Stimulated activated CD8-positive, alpha-beta memory T cell treated with anti-CD3 and anti-CD28 coated beads, Interleukin-2, amount 100 ng/mL, for 1 hour (primary cell): ENCODE measurements at places on chromosomes 1 and 21.
A peak's percentile ranks its signal among the peaks of the same experiment; 100 is the strongest.

- DNase-seq, result peak; percentile 62
Observed at GRCh38 chr1:165367375-165367993, 11.0 kb upstream of the LMX1A start.

DNA sequence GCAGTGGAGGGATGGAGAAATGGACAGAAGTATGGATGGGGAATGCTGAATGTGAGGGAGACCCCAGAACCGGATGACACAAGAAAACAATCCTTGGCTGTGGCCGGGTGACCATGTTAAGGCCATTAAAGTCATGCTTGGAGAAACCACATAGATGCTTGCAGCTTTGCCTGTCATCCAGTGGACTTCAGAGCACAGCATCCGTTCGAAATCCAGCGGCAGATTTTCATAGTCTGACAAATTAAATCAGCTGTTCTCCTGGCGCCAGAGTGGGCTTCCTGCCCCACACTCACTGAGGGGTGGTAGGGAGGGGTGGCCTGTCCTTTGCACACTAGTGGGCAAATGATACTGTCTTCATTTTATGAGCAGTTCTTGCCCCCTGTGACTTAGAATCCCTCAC is 35.1 kb downstream of the ABCG1 start:
- no peak for DNase-seq

DNA sequence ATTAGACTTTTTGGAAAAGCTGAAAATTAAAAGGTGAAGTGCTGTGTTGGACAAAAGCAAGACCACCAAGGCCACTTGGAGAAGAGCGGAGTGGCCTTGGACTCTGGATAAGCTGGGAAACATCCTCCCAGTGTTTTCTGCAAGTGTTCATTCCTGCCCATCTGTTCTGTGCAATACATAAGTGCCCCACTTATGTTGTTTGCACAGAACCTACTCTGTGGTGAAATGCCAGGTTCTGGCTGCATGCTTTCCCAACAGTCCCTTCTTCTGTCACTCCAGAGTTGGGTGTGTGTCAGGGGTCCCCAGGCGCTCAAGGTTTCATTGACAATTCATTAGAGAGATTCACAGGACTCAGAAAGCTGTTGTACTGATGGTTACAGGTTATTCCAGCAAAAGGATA is 30.3 kb downstream of the NHLH2 start:
- no peak for DNase-seq

DNA sequence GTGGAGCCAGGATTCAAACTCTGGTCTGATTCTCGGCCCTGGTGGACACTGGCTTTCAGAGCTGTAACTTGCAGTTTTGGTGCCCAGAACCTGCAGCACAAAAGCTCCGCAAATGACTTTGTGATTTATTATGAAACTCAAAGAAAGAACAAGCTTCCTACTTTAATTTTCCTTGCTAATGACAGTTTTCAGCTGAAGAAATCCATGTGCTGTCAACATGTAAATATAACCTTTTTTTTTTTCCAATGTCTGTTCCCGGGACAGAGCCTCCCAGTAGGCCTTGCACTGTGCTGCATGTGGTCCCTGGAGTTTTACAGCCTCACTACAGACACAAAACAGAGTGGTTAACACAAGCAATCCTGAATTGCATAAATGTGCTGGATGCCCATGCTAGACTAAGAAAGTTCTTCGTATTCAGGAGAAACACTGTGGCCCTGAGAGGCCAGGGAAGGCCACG is 62.3 kb upstream of the ANGPTL1 start:
- DNase-seq, result no peak

- no peak for DNase-seq
Observed at GRCh38 chr1:160109686-160110085, 5.9 kb upstream of the ATP1A2 start.

- DNase-seq, result no peak
Observed at GRCh38 chr1:201536558-201536957, 2.4 kb upstream of the NAV1 start.

- no peak for DNase-seq
Observed at GRCh38 chr1:151368393-151369301, 3.9 kb downstream of the SELENBP1 start.

- DNase-seq, result no peak
Observed at GRCh38 chr21:45033791-45034555, 40.4 kb upstream of the ADARB1 start.

DNA sequence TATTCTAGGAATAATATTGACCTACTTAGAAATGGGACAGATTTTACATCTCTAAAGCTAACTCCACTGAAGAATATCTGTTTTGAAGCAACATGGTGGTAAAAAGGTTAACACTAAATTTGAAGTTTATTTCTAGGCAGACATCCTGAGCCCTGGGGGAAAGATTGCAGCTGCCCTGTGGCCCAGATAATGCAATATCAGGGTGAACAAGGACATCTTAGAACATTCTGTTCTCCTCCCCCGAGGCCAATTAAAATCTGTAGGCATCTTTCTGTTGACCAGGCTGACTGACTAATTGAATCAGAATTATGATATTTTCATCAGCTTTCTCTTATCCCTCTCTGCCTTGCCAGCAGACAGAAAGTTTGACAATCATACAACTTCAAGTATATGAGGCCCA is 149.8 kb upstream of the DUSP10 start:
- no peak for DNase-seq

DNA sequence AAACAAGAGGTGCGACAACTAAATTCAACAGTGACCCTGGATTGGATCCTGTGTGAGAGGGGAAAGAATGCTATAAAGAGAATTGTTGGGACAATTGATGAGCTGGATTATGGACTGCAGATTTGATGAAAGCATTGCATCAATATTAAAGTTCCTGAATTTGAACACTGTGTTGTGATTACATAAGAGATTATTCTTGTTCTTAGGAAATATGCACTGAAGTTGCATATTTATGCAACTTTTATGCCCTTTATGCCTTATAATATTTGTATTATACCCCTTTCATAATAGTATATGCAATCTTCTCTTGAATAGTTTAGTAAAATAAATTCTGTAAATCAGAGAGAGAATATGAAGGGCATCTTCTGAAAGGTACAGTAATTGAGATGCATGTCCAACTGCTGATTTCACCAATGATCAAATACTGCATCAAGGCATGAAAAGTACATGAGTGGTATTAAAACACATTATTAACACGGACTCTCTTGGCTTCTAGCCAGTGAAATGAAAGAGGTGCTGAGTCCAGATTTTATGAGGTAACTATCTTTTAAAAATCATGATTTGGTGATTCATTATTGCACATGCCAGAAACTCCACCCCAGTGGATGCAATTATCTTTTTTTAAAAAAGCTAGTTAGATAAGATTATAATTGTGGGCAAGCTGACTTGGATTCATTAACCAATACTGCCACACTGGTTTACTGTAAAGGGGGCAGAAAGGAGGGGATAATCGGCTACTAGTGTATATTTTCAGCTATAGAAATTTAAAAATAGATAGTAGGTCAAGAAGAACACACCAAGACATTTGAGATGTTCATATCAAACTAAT is 19.9 kb upstream of the LPAR3 start:
- no peak for DNase-seq

DNA sequence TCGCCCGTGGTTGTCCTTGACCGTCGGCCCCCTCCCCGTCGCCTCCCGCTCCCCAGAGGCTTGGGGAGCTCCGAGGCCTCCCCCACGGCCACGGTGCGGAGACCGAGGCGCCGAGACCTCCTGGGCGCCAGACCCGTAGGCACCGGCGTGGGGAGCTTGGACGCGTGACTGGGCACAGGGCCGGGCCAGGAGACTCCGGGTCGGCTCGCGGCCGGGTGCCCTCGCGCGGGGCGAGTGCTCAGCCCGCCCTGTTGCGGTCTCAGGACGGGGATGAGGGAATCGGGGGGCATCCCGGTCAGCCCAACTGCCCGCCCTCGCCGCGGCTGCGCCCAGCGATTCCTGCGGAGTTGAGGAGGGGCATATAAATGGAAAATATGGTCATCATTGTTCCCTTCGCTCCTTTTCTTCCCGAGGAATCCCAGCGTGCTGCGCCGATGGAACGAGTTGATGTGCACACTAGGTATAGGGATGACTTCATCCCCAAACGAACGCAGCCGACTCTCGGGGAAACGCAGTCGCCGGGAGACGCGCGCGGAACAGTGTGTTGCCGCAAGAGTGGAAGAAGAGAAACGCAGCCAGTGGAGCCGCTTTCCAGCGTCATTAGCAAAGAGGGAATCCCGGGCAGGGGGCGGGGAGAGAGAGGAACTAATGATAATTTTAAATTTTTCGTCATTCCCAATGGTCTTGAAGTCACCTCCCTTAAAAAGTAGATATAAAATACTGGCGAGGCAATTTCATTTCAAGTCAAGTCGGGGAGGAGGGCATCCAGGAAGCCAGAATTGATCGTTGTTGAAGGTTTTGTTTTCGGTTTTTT is 747 bp upstream of the ENAH start:
- no peak for DNase-seq

GRCh38 chr1:66578841-66579240 is 44.9 kb downstream of the SGIP1 start:
- DNase-seq, result no peak

GRCh38 chr1:36269408-36269838 is 36.7 kb upstream of the SH3D21 start:
- no peak for DNase-seq

- no peak for DNase-seq
Observed at GRCh38 chr21:15370462-15370975, 305.7 kb upstream of the NRIP1 start.
